ENCODE measurements at places on chromosomes 7 and 10.

DNA sequence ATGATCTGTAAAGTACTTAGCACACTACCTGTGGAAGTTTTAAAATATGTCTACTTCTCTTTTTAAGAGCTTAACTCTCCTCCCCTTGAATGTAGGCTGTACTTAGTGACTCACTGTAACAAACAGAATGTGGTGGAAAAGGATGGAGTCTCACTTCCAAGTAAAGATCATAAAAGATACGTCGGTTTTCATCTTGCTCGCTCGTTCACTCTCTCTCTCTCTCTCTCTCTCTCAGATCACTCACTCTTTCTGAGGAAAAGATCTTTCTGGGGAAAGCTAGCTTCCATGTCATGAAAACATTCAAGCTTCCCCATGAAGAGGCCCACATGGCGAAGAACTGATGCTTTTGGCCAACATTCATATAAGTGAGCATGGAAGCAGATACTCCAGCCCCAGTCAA lies 5.5 kb downstream of the CHUK start:
- peak; percentile 20 for DNase-seq

DNA sequence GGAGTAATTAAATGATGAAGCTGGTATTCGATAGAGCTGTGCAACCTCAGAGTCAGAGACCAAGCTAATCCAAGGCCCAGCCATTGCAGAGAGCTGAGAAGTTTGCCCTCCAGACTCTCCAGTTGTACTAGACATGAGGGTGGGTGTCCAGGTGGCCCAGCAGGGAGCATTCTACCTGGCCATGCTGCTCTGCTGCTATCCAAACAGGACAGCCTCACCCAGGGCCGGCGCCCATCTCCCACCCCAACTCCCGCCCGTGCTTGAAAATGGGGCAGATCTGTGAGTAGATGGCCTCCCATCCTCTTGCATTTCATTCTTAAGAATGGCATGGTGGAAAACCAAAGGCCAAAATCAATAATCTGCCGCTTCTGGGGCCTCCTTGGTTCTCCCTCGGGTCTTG lies 124.2 kb downstream of the TCERG1L start:
- no peak for DNase-seq

- no peak for DNase-seq
Observed at GRCh38 chr7:131943646-131944045, 387.2 kb upstream of the PODXL start.

GRCh38 chr7:5709347-5709950 lies 72.0 kb downstream of the RNF216 start:
- no peak for DNase-seq

DNA sequence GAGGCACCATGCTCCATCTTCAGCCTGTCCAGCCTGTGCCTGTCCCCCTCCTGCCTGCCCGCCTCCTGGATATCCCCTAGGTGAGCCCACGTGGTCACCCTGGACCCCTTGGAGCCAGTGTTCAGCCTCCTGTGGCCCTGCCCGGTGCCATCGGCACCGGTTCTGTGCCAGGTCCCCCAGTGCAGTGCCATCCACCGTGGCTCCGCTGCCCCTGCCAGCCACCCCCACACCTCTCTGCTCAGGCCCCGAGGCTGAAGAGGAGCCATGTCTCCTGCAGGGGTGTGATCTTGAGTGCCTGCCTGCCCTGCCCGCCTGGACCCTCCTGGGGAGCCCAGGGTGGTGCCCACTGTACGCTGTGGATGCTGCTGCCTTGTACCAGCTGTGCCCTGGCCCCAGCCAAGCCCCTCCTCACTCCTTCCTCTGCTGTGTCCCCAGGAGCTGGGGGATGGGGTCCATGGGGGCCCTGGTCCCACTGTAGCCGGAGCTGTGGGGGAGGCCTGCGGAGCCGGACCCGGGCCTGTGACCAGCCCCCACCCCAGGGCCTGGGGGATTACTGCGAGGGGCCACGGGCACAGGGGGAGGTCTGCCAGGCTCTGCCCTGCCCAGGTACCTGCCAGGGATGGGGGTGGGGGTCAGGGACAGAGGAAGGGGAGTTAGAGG lies 26.2 kb upstream of the ZNF862 start:
- DNase-seq = no peak

GRCh38 chr7:52797801-52798200 lies 237.6 kb upstream of the POM121L12 start:
- DNase-seq = no peak

DNA sequence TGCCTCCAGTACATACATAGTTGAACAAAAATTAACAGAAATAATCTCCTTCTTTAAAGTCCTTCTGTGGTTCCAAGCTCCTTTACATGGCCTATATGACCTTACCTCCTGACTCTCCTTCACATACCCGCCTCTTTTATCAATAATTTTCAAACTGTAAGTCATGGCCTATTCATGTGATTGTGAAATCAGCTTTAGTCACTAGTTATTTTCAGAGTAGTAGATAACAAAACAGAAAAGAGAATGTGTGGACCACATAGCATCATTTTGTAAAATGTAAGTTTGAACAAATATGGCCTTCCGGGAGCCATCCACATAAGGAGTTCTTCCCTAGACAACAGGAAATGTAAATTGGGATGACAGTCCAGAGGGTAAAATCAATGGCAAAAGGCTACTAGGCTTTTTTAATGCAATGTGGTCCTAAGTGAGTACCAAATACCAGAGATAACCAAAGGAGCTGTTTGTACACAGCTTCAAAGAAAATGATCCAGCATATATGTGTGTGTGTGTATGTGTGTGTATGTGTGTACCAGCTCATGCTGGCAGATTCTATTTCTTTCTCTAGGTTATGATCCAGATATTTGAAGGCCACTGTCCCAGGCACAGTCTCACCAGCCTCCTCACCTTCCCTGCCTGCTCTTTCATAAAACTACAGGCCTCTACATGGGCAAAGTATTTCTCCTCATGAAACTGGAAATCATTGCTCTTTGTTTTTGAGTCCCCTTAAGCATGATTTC lies 12.3 kb upstream of the FAM133B start:
- DNase-seq = no peak

- DNase-seq = peak; percentile 94
Observed at GRCh38 chr7:5396542-5396941, 27.1 kb downstream of the TNRC18 start.

GRCh38 chr10:129727495-129727894 lies 236.6 kb downstream of the EBF3 start:
- DNase-seq = no peak

GRCh38 chr10:21670391-21670790 lies 136.4 kb downstream of the MLLT10 start:
- DNase-seq = no peak

All from NB4 (cell line).